Astrocyte (in vitro differentiated cells and primary cell): ENCODE measurements at places on chromosomes 7 and 10. TPM values are rescaled to one million over a fixed set of nuclear protein-coding genes. Genes with fewer than 3 reads are reported as not detected.

GRCh38 chr7:130293521-130293920, 560 bp downstream of the CPA4 start:
- no peak for DNase-seq
- peaks cover 41% of the 10 kb centered on the region for H3K4me1 ChIP-seq
- no peaks in the 10 kb centered on the region for H3K27me3 ChIP-seq

- no peaks in the 10 kb centered on the region for H3K36me3 ChIP-seq
- H3K27ac ChIP-seq, result no peak overlapping the region
- peaks cover 24% of the 10 kb centered on the region for H3K4me1 ChIP-seq
- no peak overlapping the region for H3K4me3 ChIP-seq
- H3K27me3 ChIP-seq, result no peaks in the 10 kb centered on the region
Measured at GRCh38 chr10:650441-650851, 39.0 kb downstream of the DIP2C start.

DNA sequence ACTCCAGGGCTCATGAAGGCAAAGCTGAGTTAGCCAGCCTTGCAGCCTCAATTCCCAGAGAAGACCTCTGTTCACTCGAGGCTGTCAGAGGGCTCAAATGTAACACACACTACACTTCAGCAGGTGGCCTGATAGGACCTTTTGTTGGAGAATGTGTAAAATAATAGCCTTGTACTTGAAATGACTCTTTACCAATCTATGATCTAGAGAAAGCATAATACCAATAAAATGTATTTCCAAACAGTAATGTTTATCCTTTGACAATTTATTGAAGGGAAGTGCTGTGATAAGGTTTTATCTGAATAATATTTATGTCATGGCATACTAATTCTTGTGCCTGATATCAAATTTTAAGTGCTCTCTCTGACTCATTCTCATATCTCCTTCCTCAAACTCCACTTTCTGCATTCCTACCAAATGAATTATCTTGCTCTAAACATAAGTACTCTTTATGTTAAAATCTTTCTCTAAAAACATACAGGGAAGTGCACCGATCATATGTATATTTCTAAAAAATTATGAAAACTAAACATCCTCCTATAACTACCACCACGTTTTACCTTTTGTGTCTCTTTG, 20.9 kb downstream of the CYP3A7 start:
- no peaks in the 10 kb centered on the region for H3K36me3 ChIP-seq
- no peak overlapping the region for H3K4me3 ChIP-seq
- no peaks in the 10 kb centered on the region for H3K27me3 ChIP-seq
- H3K27ac ChIP-seq, result no peak overlapping the region
- no peaks in the 10 kb centered on the region for H3K4me1 ChIP-seq

DNA sequence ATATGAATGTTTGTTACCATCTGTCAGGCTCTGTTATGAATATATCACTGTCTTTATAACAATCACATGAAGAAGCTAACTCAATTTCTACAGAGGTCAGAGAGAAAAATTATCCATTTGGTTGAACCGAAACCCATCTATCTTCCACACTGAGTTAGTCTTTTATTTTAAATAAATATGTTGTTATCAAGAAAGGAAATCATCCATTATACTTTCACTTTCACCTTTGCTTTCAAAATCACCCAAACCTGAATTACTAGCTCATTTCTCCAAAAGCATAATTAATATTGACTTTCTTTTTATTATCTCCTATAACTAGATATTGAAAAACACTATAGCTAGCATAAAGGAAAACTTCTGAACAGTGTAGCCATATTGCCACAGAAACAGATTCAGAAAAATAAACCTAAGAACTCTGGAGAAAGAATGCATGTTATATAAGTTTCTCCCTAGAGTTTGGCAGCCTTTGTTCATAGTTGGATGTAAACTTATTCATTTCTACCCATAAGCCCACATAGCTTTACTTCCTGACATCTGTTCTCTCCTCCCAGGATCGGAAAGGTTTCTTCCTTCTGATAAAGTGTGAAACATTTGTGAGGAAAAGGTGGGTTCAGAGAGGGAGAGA, 66.0 kb downstream of the NPSR1 start:
- H3K36me3 ChIP-seq, result no peaks in the 10 kb centered on the region
- H3K4me3 ChIP-seq, result no peak overlapping the region
- H3K27me3 ChIP-seq, result no peaks in the 10 kb centered on the region
- no peak for DNase-seq
- H3K4me1 ChIP-seq, result no peaks in the 10 kb centered on the region
- no peak overlapping the region for H3K27ac ChIP-seq

- H3K27ac ChIP-seq, result peak overlapping the region; percentile 75
- no peak overlapping the region for H3K4me3 ChIP-seq
- DNase-seq, result peak; percentile 70
- peaks cover 38% of the 10 kb centered on the region for H3K4me1 ChIP-seq
- H3K27me3 ChIP-seq, result no peaks in the 10 kb centered on the region
Measured at GRCh38 chr10:71270301-71271220, 48.5 kb upstream of the SLC29A3 start.

Gene WNT2
- total RNA-seq, result 0.07 and 0.24 TPM in 2 replicates

Gene UNCX
- not detected in 2 replicates for total RNA-seq
